ENCODE measurements at places on chromosomes 11 and 22.

DNA sequence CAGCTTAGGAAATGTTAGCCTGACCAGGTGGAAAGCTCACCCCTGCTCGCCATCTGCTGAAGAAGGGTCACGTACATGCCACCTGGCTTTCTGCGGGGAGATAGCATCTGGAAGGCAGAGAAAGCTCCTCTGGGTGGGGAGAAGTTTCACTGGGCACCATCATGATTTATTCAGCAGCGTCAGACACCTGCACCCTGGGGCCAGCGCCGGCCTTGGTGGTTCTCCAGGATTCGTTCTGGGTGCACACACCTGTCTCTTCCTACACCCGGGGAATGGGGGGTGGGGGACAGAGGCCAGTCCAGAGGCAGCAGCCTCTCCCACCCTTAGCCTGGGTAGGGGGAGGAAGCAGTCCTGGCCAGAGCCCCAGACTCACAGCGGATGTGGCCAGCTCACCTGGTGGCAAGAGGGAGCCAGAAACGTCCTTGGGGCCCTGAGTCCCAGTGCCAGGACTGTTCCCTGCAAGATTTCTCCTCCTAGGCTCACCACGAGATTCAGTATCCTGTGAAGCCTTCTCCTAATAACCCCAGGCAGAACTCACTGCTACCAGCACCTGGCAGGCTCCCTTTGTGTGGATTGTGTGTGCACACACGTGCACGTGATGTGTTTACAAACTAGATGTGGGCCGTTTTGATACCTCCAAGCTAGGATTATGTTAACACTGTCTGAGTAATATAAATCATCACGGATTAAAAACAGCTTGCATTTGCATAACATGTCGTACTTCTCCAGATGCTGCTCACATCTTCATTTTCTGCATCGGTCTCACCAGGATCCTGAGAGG lies 17.3 kb upstream of the RASD2 start:
- DNase-seq, result no peak

DNA sequence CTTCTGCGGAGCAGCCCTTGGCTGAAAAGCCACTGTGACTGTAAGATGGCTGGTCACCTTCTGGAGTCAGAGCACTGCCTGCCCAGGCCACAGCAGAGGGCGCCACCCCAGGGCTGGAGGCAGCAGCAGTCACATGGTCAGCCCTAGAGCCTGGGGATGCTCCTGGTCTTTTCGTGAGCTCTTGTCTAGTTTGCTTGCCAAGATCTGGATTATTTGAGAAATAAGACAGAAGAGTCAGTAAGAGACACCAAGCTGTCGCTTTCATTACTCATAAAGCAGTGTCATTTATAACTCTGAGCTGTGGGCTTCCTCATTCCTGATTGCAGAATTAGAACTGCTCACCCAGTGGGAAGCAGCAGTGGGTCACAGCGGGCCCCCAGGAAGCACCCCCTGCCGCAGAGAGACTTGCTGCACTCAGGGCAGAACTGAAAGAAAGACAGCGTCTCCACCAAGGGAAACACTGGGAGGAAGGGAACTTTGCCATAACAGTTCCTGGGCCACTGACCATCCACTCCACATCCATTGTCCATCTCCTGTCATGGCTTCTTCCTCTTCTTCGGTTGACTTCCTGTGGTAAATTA lies 56.7 kb downstream of the PPP6R2 start:
- peak; percentile 37 for DNase-seq

DNA sequence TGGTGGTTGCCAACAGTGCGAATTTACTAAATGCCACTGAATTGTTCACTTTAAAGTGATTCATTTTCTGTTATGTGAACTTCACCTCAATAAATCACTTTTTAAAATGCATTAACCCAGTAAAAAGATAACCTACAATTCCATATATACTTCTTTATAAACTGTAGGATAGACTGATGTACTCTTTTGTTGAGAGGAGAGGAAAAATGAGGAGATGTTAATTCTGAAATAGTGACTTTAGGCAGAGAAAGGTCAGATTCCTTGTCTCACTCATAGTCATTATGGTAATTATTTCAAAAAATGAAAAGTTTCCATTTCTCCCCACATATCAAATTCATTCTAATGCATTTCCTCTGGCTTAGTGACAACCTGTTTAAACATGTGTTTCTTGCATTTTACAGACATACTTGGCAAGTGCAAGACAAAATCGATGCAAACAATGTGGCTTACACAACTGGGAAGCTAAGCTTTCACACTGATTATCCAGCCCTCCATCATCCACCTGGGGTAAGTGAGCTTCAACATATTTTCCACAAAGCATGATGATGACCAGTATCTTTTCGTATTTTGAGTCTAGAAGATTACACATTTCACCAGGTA lies 74.5 kb downstream of the BBOX1 start:
- no peak for DNase-seq

GRCh38 chr11:70467201-70468085 lies 69.1 kb downstream of the CTTN start:
- DNase-seq, result no peak

DNA sequence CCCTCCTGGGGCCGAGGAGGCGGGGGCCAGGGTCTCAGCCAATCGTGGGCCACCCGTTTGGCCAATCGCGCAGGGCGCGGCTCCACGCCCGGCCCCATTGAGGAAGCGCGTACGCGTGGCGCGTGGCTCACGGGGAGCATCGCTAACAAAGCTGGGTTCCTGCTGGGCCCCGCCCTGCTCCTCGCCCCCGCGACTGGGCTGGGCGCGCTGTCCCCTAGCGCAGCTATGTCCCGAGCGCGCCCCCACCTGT lies 614 bp upstream of the ASCL2 start:
- no peak for DNase-seq

DNA sequence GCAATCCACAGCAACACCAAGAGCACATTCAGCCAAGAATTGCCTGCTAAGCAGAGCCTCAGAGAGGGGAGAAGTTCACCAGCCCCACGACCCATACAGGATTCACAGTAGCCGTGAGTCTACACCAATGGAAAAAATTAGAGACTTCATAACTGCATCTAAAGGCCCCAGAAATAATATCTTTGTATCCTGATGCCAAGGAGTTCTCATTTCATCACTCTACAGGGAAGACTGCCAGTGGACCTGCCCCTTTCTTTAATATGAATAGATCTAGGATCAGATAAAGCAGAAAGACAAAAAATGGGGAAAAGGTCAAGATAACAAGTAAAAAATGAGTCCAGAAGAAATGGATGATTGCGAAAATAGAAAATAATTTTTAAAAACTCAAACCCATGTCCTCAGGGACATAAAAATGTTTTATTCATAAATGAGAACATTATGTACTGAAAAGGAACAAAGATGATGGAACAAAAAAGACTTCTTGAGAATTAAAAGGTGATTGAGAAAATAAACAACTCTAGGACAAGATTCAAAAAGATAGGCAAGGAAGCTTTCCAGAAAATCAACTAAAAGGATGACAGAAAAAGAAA lies 9.5 kb downstream of the APOL3 start:
- DNase-seq, result no peak

DNA sequence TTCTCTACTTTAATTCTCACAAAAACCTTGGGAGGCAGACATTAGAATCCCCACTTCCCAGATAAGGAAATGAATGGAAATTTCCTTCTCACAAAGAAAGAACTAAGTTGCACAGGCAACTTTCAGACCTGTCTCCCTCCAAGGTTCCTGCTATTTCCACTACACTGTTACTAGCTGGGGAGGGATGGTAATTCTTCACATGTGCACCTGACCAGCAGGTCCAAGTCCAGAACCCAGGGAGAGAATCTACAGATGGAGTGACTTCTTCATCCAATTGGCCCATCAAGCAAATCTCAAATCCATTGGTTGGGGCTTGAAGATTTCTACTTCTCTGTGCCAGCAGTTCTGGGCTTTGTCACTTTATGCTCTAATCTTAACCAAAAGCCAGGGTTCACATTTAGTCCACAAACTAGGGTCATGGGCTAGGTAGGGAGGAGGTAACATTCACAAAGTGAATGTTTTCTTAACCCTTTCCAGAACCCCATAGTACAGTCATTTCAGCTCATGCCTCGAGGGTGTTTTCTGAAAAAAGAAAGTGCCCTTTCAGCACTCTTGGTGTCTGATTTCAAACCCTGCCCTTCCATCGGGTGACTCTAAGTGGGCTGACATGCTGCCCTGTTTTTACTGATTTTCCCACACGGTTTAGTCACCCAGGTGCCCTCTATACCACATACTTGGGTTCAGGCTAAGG lies 2.7 kb downstream of the POU2AF1 start:
- DNase-seq, result no peak

- peak; percentile 58 for DNase-seq
These were observed 20.5 kb upstream of the SYT12 start for GRCh38 chr11:67002297-67002913.

GRCh38 chr11:15969701-15970329 lies 386.5 kb downstream of the SOX6 start:
- DNase-seq, result no peak

DNA sequence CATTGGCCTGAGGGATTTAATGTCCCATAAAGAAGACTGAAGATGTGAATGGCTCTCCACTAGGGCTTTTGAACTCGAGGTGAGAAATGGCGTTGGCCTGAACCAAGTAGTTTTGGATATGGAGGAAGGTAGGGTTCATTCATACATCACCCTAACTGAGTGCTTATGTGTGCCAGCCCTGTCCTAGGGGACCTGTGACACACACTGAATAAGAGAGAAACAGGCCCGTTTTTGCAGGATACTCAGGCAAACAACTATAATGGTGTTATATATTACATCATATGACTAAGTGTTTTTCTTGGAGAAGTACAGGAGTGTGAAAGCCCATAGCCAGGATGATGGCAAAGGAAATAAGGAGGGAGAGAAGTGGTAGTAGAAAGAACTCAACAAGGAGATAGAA lies 368.1 kb downstream of the TMEM135 start:
- DNase-seq, result no peak

DNA sequence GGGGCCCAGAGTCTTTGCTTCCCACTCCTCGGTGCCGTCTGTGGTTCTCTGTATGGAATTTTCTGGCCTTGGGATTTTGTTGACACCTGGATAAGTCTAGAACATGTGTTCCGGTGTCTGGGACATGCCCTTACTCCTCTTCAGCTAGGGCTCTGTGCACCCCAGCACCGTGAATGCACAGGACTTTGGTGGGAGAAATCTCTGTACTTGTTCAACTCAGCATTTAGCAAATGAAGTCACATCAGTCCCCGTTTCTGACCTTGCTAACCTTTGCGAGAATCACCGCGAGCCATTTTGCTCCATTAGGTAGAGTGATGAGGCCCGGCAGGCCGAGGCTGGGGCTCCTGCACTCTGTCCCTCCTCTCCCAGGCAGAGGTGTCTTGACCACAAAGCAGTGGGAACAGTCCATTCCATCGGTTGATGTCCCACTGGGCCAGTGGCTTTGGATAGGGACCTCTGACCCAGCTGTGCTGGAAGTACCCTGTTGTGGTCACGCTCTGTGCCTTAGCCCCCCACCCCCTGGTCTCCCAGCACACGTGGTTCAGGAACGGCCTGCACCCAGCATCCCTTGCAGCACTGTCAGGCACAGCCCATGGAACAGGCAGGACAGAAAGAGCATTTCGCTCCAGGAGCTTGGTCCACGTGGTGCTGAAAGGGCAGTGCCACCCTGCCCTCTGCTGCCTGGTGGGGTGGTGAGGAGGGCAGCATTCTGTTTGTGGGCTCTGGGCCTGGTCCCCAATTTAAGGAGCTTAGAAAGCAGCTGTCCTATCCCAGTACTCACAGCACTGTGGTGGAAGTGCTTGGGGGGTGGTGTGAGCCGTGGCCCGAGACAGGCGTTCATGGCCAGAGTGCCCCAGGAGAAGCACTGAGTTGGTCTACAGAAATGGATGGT lies 73.4 kb downstream of the MED15 start:
- no peak for DNase-seq

- no peak for DNase-seq
These were observed 55.0 kb downstream of the MYH9 start for GRCh38 chr22:36332623-36333332.

- DNase-seq, result no peak
These were observed 7.4 kb upstream of the CLMP start for GRCh38 chr11:123202155-123203151.

DNA sequence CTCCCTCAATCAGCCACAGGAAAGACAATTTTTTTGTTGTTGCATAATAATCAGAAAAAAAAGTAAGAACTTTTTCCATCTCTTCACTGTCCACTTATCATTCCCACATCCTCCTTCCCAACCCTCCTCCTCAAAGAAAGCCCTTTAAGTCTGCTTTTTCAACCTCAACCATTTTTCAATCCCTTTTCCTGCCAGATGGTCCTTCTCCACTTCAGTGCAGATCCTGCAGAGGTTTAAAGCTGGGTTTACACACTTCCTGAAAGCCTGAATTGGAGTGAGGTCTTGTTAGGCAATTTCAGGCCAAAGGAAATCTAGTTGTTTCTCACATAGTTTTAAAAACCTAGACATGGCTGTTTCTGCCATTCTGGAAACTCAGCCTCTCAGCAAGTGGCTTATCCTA lies 78.3 kb downstream of the RPL27A start:
- DNase-seq, result no peak

DNA sequence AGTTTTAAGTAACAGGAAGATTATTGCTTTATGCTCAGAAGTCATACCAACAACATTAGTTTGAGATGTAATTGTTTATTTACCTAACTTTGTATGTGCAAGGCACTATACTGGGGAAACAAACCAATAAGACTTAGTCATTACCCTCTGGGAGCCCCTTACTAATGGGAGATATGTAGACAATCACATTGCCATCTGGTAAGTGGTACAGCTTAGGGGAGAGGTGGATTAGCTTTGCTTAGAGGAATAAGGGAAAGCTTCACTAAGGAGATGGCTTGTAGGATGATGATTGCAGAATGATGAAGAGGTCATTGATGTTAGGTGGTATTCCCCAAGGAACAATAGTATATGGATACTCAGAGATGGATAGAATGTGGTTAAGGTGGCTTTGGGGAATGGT lies 17.5 kb downstream of the EMSY start:
- DNase-seq, result no peak

DNA sequence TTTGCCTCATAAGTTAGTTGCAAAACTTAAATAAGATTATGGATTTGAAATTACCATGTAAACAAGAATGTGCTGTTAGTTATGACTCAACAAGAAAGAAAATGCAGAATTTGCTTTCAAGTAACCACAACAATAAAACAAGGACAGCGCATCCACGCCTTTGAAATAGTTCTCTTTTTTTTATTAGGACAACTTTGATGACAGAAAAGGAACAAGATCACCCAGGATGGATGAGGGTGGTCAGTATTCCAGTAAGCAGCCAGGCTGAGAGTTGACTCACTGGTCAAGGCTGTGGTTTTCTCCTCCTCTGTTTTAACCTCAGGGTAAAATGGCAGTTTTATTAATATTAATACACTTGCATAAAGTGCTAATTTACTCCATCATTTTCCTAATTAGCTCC lies 544.4 kb downstream of the OPCML start:
- no peak for DNase-seq

- DNase-seq, result no peak
These were observed 6.4 kb downstream of the SLC16A8 start for GRCh38 chr22:38077595-38077994.

DNA sequence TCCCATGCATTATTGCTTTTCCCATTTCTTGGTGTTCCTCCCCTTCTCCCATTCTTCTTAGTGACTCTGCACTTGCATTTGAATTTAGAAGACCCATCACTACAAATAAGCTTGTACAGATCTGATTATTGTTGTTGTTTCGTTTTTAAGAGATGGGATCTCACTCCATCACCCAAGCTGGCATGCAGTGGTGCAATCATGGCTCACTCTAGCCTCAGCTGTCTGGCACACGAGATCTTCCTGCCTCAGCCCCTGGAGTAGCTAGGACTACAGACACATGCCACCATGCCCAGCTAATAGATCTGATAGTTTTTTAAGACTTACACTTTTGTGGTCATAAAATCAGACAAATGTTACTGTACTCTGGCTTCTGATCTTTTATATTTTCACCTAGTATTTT lies 252.1 kb downstream of the DDX10 start:
- no peak for DNase-seq

Data from iPS DF 6.9 (cell line).